Left colon (tissue), 2 donors: ENCODE measurements at places on chromosomes 5 and 9. TPM values are rescaled to one million over a fixed set of nuclear protein-coding genes. Genes with fewer than 3 reads are reported as not detected.

Gene NUDCD2
- total RNA-seq = 15.9 TPM

DNA sequence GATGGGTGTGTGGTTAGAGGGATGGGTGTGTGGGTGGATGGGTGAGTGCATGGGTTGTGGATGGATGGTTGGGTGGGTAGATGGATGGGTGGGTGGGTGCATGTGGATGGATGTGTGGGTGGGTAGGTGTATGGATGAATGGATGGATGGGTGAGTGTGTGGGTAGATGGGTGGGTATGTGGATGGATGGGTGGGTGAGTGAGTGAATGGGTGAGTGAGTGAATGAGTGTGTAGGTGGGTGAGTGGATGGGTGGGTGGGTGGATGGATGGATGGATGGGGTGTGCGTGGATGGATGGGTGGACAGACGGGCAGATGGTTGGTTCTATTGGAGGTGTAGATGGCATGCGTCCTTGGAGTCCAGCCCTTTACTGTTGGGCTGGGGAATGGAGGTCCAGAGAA, 17.2 kb downstream of the STKLD1 start:
- DNase-seq = no peak

DNA sequence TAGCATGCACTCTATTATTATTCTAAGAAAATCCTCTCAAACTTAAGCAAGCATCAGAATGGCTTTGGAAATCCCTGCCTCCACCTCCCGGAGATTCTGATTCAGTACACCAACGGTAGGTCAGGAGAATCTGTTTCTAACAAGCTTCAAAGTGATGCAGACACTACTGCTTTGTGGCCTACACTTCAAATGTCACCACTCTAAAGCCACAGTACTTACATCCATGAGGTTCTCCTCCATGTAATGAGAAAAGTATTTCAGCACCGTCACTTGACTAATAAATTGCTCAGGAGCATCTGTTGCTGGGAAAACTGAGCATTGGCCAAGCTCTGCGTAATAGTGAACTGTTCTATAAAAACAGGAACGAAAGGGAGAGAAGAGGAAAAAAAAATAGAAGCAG, 4.8 kb downstream of the PLK2 start:
- DNase-seq = no peak

DNA sequence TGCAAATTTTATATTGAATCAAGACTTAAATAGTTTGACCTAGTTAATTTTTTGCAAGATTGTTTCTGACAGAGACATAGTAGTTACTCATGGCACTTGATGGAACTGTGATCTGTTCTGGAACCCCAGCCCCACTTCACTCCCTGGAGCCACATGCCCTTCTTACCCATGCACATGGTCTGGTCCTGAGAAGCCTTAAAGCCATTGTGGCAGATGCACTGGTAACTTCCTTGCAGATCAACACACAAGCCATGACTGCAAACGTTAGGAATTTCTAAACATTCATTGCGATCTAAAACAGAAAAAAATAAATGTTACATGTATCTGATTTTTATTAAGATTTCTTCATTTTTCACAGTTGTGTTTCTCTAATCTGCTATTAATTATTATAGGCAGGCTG, 221.2 kb downstream of the SLC12A2 start:
- DNase-seq = no peak

Gene ZNG1A
- 29.5 TPM for total RNA-seq

Gene MCIDAS
- 0.55 TPM for total RNA-seq

Gene NR5A1
- not detected for total RNA-seq

GRCh38 chr9:114604989-114605388, 6.1 kb upstream of the TMEM268 start:
- no peak for DNase-seq

Gene SEPTIN8
- total RNA-seq = 59.6 TPM

Gene SYNPO
- 73.9 TPM for total RNA-seq

GRCh38 chr5:15899481-15899880, 280.1 kb downstream of the MARCHF11 start:
- DNase-seq = no peak

GRCh38 chr9:116985596-116985995, 298.5 kb downstream of the TRIM32 start:
- no peak for DNase-seq
